ENCODE measurements at places on chromosomes 4 and X. TPM values are rescaled to one million over a fixed set of nuclear protein-coding genes. Genes with fewer than 3 reads are reported as not detected.

GRCh38 chrX:129739578-129739977, 799 bp downstream of the XPNPEP2 start:
- DNase-seq = no peak

DNA sequence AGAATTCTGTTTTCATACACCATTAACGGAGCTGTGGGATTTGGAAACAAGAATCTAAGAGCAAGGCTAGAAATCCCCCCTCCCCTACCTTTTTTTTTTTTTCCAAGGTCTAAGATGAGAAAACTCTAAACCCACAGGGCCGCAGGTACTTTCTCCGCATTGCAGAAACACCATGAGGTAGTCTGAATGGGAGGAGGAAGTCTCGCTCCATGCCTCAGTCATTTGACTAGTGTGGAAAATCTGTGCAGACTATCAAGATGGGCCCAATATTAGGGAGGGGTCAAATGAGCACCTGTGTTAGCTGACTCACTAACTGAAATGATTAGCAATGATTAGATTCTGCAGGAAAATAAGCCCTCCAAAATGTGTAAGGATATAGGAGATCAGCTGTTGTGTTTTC, 40.9 kb upstream of the MAP3K15 start:
- DNase-seq = no peak

The TCEAL6 gene
- not detected for total RNA-seq

DNA sequence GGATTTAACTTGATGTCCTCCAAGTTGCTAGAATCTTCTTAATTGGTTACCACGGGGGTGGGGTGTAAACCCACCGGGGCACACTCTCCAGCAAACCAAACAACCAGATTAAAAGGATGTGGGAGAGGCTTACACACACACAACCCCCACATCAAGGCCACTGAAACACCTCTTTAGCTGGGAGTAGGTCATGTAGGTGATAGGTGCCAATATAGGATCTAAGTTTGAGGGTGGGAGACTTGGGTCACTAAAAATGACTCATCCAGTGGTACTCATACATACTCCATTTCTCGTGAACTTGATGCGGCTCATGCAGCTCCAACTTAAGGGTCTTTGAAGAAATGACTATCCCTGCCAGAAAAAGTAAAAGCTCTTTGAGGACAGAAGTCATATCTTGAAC, 20.5 kb upstream of the CD40LG start:
- DNase-seq = peak; percentile 70

DNA sequence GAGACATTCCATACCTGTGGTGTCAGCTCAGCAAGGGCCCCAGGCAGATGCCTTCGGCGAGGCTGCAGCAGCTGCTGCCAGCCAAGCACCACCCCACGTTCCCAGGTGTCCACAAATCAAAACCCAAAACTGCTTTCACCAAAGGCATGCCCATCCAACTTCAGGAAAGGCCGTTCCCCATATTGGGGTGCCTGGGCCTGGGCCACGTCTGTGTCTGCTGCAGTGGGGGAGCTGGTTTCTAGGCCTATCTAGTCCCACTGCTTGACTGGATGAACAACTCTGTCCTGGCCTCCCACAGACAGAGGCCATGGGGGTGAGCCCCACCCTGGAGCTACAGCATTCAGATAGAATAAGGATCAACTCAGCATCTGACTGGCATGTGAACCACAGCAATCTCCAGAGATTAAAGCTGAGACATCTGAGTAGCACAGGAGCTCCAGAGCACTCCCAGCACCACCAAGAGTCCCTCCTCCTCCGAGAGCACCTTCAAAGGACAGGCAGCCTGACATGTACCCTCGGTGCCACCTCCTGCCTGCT, 37.0 kb downstream of the NAT8L start:
- no peak for DNase-seq

- DNase-seq = no peak
Observed at GRCh38 chr4:8851321-8852117, 20.1 kb downstream of the HMX1 start.

- DNase-seq = no peak
Observed at GRCh38 chrX:124393238-124393637, 46.9 kb downstream of the SH2D1A start.

The PABPC1L2B gene
- total RNA-seq = not detected

GRCh38 chr4:153611679-153612078, 72.4 kb upstream of the TLR2 start:
- no peak for DNase-seq

The GNRHR gene
- total RNA-seq = not detected

GRCh38 chr4:129998436-129999150, 902.6 kb downstream of the C4orf33 start:
- no peak for DNase-seq

DNA sequence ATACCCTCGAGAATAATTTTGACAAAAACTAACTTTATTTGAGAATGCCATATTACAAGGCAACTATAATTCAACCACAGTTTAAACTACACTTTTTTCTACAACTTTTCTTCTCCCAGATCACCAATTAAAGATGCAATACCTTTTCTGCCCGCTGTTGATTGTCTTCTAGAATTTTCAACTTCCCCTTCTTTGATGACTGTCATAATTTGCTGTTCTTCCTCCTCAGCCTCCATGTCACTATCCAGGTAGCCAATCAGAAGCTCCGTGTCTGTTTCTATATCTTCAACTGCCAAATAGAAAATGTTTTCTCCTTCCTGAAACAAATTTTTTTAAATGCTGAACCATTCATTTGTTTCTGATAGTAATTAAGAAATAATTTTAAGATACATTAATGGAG, 101.5 kb downstream of the PRDM5 start:
- no peak for DNase-seq

DNA sequence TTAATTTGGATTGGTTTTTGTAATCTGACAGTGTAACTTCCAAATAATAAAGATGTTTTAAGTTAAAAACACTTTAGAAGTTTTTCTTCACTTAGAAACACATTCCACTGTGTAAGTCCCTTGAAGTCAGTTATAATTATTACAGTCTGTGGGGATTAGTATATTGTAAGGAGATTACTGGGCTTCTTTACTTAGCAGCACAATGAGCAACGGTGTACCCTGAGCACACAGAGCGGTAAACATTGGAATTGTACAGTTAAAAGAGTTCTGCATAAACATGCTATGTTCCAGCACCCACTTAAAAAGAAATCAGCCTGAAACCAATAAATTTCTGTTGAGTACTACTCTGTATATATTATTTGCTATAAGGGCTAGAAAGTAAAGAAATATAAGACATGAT, 44.3 kb downstream of the CCSER1 start:
- no peak for DNase-seq

The F9 gene
- total RNA-seq = not detected

DNA sequence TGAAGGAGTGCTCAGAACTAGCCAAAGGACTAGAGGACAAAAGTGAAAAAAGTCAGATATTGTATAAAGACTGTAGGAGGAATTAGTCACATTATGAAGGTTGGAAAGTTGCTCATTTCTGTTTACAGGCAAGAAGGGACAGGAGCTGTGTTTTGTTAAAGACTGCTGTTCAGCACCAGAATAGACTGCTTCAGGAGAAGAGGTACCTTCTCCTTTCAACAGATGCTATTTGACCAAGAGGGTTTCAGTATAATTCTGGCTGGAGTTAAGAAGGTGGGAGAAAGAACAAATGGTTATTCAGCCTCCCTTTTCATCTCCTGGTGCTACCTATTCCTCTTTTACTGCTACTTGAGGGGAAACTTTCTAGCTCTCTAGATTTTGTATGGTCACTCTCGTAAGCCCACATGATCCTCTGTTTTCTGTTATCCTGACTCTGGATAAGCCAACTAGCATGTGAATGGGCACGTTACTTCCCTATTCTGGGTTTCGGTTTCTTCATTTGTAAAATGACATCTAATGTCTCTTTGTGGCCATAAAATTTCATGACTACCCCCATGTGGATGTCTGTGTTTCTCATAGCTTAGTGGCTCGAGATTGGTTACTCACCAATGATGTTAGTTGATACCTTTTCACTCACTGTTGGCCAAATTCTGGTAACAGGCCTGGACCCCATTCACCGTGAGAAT, 68.9 kb downstream of the SH2D1A start:
- no peak for DNase-seq

DNA sequence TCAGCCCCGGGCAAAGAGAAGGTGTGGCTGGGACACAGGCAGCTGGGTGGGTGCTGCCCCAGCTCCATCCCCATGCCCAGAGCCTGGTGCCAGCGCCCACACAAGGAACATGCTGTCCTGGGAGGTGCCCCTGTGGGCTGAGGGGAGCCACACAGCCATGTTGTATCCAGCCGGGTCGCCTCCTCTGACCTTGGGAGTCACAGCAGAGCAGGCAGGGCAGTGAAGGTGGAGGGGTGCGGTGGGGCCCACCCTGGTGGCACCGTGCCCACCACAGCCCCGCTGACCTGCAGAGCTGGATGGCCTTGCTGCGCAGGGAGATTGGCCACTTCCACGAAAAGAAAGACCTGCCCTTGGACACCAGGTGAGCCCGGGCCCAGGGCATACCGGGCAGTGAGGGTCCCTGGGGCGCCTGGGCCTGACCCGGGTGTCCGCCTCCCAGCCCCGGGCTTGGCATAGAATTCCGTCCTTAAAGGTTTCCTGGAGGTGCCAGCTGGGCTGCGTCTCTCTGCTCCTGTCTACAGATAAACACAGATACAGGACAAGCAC, 18.7 kb upstream of the ADD1 start:
- no peak for DNase-seq

DNA sequence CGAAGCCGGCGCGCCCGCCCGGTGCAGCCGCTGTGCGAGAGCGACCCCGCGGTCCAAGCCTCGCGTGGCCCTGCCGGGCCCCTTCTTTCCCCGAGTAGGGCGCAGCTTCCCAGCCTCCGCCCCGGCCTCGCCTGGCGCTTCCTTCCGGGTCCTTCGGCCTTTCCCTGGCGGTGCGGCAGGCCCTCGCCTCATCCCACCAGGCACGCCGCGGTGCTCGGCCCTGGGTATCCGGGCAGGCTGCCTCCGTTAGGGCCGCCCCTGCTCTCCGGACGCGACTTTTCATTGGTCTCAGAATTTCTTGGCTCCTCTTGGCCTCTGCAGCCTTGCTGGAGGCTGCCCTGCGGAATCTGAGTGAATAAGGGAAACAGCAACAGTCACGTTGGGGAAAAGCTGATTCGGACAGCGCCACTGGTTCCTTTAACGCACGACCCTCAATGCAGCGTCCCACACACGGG, 429 bp downstream of the UVSSA start:
- DNase-seq = no peak

DNA sequence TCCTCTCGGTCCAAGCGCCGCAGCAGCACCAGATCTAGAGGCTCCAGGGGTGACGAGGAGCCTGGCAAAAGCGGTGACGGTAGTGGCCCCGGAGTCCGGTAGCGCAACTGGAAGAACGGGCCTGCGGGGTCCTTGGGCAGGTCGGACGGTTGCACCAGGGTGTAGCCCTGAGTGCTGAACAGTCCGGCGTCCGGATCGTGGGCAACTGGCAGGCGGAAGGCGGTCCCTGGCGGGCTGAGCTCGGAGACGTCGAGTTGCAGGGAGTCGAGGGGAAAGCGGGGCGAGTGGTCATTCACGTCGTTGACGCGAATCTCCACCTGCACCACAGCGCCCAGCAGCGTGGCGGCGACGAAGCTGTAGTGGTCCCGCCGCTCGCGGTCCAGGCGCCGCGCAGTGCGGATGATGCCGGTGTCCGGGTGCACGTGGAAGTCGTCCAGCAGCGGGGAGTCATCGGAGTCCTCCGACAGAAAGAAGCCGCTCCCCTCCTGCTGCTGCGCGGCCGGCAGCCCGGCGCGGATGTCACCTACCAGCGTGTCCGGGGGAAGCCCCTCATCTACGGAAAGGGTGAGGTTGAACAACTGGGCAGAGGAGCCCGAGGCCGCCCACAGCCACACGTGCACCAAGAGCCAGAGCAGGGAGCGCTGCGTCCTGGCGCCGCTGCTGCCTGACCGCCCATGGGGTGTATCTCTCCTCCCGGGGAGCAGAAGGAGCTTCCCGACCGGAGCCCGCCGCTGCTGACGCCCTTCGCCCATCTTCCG, 837 bp downstream of the DCHS2 start:
- no peak for DNase-seq

GRCh38 chr4:173189117-173189693, 20.6 kb downstream of the GALNT7 start:
- no peak for DNase-seq

The CENPI gene
- 0.96 TPM for total RNA-seq

The TLR10 gene
- 0.20 TPM for total RNA-seq

The ETNPPL gene
- not detected for total RNA-seq

GRCh38 chrX:125627676-125628075, 308.0 kb downstream of the TEX13C start:
- DNase-seq = no peak

The TMEM150C gene
- not detected for total RNA-seq

Measured in CD4-positive, alpha-beta memory T cell (primary cell).